Glutamatergic neuron (in vitro differentiated cells): ENCODE measurements at places on chromosomes 5 and 9.
A peak's percentile ranks its signal among the peaks of the same experiment; 100 is the strongest.

- no peak for DNase-seq
These were observed 40.1 kb downstream of the PCDHGC5 start for GRCh38 chr5:141529002-141529401.

- no peak for DNase-seq
These were observed 6.4 kb upstream of the RNU6ATAC start for GRCh38 chr9:134170532-134171315.

- no peak for DNase-seq
These were observed 604.5 kb upstream of the KLF4 start for GRCh38 chr9:108093773-108094675.

GRCh38 chr9:134855900-134856377 lies 24.7 kb upstream of the FCN2 start:
- DNase-seq, result no peak

DNA sequence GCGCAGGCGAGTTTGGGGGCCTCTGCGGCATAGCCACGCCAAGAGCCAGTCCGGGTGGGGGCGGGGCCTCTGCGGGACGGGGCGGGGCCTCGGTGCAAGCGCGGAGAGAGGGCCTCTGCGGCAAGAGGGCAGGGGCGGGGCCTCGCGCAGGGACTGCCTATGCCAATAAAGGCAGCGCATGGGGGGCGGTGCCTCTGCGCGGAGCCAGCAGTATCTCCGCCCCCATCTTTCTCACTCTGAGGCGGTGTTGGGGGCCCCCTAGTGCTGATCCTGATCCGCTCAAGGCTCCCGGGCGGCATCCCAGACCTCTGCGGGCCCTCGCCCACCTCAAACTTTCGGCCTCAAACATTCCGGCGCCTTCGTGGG lies 9.2 kb upstream of the GPRIN1 start:
- DNase-seq, result peak; percentile 90

- no peak for DNase-seq
These were observed 88.8 kb downstream of the OTULIN start for GRCh38 chr5:14753292-14753691.

DNA sequence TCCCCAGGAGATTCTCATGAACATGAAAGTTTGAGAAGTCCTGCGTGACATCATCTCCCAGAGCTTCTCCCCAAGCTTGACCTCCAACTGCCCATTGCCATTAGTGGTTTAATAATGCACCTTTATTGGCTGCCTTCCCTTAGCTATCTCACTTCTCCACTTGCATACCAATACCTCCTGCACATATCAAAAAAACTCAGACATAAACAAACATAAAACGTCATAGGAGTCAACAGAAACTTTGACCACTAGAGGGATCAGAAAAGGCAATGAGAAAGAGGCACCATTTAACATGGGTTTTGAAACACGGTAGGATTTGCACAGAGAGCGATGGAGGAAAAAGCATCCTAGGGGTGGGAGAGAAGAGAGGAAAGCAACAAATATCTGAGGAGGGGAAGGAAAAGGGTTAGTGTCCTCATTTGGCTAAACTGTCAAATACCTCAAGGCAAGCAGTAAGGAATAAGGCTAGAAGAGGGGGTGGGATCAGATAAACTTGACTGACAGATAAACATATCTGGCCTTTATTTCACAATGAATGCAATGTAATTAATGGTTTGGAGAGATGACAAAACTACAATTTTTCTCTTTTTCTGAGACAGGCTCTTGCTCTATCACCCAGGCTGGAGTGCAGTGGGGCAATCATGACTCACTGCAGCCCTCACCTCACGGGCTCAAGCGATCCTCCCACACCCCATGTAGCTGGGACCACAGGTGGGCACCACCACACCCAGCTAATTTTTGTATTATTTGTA lies 27.0 kb downstream of the GNAQ start:
- no peak for DNase-seq

GRCh38 chr9:116979456-116979855 lies 292.4 kb downstream of the TRIM32 start:
- no peak for DNase-seq

- DNase-seq, result no peak
These were observed 665.7 kb downstream of the DNAH5 start for GRCh38 chr5:13278811-13279210.

GRCh38 chr5:137058089-137058488 lies 441.0 kb downstream of the SPOCK1 start:
- no peak for DNase-seq

GRCh38 chr5:30401479-30402058 lies 791.9 kb upstream of the CDH6 start:
- DNase-seq, result peak; percentile 77

GRCh38 chr9:133359399-133360175 lies 3.2 kb downstream of the SURF2 start:
- peak; percentile 69 for DNase-seq

GRCh38 chr5:147481874-147482705 lies 27.8 kb downstream of the DPYSL3 start:
- DNase-seq, result no peak

GRCh38 chr5:154058055-154059038 lies 19.6 kb downstream of the MFAP3 start:
- no peak for DNase-seq

GRCh38 chr9:133051966-133052539 lies 9.7 kb upstream of the CEL start:
- no peak for DNase-seq

DNA sequence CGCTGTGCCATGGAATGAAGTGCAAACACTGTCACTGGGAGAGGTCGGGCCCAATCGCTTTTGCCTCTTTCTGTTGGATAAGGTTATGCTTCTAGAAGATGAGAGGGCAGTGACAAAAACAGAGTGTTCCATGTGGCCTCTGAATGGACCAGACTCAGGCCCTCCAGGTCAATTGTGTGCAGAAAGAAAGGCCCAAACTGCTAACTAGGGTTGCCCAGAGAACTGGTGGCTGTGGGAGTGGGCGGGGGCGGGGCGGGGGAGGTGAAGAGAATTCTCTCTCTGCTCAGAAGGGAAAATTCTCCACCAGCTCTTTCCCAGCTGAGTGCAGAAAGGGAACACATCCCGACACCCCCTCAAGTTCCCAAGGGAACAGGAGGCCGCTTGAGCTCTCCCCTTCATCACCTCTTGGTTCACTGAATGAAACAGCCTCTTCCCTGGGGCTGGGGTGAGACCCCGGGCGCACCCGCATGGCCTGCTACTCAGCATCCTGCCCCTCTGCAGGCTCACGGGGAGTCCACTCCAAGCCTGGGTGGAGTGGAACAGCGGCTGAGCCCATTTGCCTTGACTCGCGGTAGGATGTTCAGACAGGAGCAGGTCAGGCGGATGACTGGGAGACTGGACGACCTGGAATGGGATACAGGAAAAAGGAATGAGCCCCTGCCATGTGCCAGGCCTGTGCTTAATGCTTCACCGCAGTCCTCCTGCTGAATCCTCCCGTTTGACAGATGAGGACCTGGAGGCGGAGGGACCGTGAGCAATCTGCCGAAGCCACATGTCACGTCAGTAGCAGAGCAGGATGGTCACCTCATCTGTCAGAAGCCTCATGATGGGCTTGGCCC lies 93.8 kb upstream of the FANCC start:
- DNase-seq, result no peak

DNA sequence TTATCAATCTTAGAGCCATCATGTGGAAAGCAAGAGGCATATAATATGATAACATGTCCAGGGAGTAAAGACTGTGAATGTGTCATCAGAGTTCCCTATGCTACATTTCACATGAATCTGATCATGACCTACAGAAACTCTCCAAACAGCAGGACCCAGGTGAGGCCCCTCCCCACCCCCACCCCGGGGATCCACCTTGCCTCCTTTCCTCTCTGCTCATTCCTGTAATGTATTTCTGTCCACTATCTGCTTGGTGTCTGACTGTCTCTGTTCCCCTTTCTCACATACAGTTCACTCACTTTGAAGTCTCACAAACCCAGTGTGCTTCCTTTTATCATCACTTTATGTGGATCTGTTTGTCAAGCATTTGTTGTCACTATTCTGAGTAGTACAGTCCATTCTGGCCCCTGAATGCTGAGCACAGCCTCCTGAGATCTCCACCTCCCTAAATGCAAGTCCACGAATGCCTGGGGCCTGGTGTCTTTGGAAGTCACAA lies 76.4 kb upstream of the SMARCA2 start:
- DNase-seq, result no peak

- peak; percentile 61 for DNase-seq
These were observed 51.2 kb downstream of the MRPS27 start for GRCh38 chr5:72268753-72269410.

DNA sequence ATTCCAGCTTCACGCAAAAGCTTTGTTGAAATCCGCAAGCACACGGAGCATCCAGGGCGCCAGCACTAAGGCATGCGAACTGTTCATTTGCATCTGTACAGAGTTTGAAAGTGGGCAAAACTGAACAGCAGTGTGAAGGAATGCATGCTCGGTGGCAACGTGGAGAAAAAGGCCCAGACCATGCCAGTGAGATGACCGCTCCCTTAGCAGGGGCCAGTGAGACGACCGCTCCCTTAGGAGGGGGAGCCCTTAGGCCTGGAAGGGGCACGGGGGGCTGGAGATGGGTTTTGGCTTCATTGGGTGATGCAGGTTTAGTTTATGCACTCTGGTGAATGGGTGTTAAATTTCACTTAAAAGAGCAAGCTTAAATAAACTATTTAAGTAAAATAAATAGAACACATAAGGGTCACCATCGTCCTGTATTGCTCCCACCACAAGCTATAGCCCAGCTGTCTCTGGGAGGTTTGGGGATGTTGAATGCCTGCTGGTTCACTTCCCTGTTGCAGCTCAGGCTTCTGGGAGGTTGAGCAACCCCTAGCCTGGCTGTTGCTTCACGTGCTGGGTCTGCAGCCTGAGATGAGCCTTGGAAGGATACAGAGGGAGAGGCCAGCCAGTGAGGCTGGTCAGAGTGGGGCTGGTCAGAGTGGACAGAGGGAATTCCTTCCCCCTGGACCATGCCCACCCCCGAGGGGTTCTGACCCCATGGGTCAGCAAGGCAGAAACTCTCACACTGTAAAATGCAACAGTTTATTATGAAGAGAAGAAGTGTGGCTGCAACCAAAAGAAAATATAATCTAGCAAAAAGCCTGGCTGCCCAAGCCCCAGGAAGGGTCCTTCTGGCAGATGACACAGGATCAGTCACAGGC lies 4.6 kb upstream of the FCN1 start:
- no peak for DNase-seq

GRCh38 chr9:23526806-23527205 lies 299.2 kb downstream of the ELAVL2 start:
- no peak for DNase-seq

GRCh38 chr5:33363537-33363936 lies 77.2 kb upstream of the TARS1 start:
- no peak for DNase-seq

DNA sequence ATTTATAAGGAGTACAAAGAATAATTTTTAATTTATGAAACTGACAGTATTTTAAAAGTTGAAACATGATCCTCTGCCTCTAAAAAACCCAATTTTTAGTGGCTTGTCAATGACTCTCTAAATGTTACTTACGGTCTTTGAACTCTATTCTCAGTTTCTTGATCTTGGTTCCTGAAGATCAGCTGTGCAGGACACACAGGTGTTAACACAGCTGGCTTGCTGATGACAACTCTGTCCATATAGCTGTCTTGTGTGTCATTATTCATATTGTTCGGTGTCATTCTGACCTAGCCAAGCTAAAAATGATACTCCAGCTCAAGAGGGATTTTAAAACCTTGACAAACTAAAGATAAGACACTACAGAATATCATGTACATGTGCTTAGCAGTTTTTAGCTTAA lies 314.5 kb downstream of the CCDC171 start:
- no peak for DNase-seq

- no peak for DNase-seq
These were observed 244.4 kb downstream of the MAST4 start for GRCh38 chr5:66840511-66841013.

- no peak for DNase-seq
These were observed 1.6 kb upstream of the PAPPA start for GRCh38 chr9:116151966-116152381.

DNA sequence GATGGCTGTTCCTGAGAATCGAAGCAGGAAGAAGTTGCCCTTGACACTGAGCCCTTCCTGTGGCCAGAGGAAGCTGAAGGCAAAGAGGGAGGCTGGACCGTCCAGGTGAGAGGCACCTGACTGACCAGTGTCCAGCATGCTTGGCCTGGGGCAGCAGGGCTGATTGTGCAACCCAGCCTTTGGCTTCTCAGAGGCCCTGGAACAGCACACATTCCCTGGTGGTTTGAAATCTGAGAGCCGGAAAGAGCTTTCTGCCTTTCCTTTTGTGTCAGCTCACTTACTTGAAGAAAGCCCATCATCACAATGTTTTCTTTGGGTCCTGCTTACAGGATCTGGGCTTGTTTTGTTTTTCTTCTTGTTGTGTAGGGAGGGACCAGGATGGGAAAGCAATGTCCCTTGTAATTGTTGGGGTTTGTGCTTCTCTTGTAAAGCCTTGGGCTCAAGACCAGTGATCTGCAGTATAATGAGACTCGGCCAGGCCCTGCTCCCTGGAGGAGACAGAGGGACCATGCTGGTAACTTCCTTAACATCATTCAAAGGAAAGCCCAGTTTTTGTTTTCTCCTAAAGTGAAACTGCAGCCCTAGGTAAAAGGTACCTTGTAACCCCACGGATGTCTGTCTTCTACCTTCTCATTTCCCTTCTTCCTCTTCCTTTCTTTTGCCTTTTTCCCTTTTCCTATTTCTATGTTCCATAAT lies 213.7 kb downstream of the NXNL2 start:
- DNase-seq, result peak; percentile 27

- DNase-seq, result peak; percentile 96
These were observed at the start of gene FAF2 for GRCh38 chr5:176447978-176448608. Gene FAF2, plus strand, starts transcription at chr5:176448385. Its CDS starts 23 bp downstream, at chr5:176448408.

- DNase-seq, result no peak
These were observed 116.7 kb downstream of the WDR70 start for GRCh38 chr5:37495668-37496347.

DNA sequence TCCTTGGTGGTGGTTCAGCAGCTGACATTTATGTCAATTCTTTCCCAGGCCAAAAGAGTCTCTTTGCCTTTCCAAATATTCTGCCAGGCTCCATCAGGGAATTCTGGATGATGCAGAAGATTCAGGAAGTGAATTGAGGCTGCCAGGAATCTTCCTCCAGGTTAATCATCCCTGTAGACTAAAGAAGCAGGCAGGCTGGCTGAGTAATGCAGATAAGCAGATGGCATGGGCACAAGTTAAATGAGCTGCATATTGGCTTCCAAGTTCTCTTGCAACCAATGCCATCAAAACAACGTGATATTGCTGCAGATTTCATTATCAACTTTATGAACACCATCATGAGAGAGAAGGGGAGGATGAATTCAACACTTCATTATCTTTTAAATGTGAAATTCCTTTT lies 324.5 kb downstream of the KCNN2 start:
- DNase-seq, result no peak

DNA sequence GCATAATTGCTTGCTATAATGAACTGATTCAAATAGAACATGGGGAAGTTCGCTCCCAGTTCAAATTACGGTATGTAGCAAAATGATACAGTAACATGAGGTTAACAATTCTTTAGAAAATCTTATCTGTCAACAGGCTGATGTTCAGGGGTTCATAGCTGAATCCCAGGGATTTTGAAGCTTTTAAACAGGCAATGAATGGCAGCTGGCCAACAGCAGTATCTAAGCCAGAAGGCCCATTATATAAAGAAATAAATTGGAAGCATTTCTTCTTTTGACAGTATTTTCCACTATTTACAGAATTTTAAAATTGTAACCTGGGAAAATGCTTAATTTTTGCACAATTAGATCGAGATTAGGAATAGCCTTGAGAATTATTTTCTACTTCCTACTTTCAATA lies 126.8 kb downstream of the PDE8B start:
- DNase-seq, result no peak

- no peak for DNase-seq
These were observed 180.5 kb upstream of the RIOK2 start for GRCh38 chr5:97363577-97363976.

- no peak for DNase-seq
These were observed 55.3 kb upstream of the SARDH start for GRCh38 chr9:133793471-133793870.
